ENCODE measurements at places on chromosomes 13 and 19.
A peak's percentile ranks its signal among the peaks of the same experiment; 100 is the strongest.

DNA sequence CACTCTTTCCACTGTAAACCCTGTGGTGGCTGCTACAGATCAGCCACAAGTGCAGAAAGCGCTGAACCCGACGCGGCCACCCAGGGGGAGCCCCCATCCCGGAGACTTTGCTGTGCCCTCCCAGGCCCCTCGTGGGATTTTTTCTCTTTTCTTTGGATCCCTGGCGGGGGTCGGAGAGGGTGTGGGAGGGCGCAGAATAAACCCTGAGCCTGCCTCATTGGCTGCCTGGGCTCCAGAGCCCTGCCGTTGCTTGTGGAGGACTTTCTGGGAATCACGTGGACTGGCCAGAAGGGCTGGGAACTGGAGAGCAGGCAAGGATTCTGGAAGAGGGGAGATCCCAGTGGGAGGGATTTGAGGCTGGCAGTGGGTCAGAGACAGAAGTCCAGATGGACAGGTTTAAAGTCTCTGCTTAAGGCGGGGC lies 24.9 kb downstream of the GADD45B start:
- DNase-seq, result no peak

- DNase-seq, result no peak
Observed at GRCh38 chr19:8500158-8500557, 2.3 kb downstream of the PRAM1 start.

DNA sequence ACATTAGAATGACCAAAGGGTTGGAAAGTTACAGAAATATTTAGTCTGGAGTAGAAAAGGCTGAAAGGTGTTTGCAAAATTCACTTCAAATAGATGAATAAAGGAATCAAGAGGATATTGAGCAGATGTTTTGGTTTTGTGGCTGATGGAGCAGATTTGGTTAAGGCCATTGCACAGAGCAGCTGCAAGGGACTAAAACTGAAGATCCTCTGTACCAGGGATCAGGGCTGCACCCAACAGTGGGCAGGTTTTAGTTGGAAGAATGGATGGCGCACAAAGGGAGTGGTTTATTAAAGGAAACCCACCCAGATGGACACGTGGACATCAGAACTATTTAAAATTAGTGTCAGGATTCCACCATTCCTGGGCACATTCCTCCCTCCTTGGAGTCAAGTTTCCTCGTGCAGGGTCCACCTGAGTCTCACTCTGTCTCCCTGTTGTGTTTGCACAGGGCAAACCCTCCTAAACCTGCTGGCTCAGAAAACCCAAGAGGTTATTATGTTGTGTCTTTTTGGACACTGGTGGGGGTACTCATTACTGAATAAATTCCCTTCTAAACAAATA lies 9.2 kb upstream of the UBAC2 start:
- DNase-seq, result no peak

DNA sequence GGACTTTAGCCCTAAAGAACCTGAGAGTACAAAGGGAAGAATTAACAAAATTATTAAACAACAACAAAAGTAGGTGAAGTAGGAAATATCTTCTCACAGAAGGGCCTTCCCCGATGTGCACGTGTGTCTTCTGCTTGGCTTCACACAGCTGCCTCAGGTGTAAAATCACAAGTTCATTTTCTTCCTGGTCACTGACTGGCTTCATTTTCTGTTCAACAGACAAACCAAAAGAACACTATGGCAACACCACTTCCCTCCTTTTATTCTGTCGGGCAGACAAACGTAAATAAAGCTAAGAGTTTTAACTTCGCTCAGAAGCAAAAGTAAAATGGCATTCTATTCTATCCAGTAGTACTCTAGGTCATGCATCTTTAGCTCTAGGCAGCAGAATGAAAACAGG lies 140.9 kb downstream of the TBC1D4 start:
- DNase-seq, result no peak

GRCh38 chr19:40663695-40664692 lies 26.5 kb downstream of the NUMBL start:
- DNase-seq, result no peak

DNA sequence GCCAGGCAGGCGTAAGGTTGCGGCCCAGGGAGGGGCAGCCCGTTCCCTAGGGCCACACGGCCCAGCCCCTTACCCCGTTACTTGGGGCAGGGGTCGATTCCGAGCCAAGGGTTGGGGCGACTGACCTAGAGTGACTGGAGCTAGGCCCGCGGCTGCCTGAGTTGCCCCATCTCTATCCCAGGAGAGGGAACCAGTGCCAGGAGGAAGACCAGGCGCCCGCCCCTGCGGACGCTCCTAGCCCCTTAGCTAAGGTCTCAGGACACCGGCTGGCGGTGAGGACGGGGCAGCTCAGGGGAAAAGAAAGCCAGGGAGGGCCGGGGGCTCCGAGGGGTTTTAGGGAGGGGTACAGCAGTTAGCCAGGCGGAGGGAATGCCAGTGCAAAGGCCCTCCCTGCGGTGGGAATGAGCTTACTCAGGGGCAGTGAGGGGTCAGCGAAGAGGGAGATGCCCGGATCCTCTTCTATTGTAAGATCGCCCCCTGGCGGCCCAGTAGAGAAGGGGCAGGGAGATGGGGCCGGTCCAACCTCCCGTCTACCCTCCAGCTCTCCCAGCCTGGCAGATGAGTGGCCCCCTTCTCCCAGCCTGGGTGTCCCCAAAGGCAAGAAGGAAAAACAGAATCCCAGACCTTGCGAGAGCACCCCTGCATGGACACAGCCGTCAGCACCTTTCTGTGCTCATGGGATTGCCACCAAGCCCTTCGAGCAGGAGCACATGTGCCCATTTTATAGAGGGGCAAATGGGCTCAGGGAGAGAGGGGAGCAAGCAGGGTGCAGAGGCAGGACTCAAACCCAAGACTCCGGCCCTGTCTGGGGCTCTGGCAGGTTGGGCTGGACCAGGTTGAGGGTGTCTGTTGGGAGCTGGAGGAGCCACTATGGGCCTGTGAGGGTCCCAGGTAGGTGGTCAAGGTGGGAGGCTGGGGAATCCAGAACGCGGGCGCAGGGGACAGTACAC lies 16.3 kb downstream of the CILP2 start:
- peak; percentile 42 for DNase-seq

DNA sequence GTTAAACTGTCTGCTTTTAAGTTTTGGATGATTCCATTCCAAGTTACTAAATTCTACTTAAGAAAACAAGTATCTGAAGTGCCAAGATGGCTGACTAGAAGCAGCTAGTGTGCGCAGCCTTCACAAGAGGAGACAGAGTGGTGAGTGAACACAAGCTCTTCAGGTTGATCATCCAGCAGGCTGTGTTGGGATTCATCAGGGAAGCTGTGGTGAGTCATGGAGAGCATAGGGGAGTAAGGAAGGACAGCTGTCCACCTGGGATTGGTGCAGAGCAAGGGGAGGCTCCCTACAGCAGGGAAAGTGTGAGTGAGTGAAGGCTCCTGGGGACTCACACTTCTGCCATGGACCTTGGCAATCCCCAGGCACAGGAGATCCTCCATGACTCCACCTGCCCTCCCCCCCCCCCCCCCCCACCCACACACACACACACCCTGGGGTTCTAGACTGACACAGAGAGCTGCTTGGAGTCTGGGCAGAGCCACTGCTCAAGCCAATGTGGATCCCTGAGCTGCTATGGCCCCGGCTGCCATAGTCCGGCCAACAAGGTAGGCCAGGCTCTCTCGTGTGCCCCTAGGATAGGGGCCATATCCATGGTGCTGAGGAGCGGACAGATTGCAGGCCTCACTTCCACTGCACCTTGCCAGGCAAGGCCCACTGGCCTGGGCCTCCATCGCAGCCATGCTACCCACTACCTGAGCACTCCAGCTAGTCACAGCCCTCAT lies 23.5 kb downstream of the SLC25A15 start:
- peak; percentile 62 for DNase-seq

DNA sequence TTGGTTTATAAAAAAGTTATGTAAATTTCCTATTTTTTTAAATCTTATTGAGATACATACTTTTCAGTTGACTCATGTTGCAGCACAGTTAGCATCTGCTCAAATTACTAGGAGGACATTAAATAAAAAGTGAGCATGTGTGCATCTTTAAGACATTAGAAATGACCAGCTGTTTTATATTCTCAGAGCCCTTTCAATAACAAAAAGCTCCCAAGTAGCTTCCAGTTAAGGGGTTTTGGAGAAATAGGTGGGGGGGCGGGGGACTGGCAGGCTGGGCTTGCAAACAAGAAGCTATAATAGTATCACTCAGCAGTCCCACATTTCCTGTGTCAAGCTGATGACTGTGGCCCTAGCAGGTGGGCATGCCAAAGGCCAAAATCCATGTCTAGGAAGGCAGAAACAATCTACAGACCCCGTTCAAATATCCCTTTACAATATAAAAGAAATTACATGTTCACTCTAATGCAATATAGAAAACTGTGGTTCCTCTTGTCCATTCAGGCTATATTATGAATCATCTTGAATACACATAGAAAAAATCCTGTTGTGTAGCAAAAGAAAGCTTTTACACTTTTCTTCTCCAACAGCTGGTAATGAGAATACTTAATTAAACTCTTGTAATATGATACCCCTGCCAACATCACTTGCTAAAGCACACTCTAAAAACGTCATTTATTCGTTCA lies 1713.2 kb upstream of the SLC10A2 start:
- peak; percentile 30 for DNase-seq

DNA sequence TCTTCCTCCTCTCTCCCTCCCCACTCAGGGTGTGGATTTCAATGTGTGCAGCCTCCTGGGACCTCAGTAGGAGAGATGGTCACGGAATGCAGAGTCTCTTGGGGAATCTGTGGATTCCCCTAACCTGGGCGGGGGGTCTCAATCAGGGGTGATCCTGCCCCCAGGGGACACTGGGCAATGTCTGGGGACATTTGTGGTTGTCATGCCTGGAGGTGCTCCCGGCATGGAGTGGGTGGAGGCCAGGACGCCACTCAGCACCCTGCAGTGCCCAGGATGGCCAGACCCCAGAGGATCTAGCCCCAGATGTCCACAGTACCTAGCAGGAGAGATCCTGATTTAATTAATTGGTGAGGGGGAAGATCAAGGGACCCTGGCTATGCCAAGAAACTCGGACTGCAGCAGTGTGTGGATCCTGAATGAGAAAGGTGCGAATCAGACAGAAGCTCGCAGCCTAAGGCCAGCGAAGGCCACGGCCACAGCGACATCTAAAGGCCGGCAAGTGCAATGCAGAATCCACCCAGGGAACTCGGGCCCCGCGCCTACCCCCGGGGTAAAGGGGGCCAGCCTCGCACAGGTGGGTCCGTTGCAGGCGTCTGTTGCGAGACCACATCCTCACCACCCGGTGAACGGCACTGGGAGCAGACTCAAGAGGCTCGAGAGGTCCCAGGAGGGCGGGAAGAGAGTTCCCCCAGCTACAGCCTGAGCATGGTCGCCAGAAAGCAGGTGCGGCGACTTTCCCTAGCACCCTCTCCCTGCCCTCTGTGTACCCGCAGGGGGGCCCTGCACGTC lies 88.8 kb downstream of the GNG7 start:
- peak; percentile 53 for DNase-seq

- DNase-seq, result no peak
Observed at GRCh38 chr13:54394908-54395307, 1366.3 kb downstream of the OLFM4 start.

GRCh38 chr13:33111414-33112110 lies 95.3 kb downstream of the KL start:
- no peak for DNase-seq

GRCh38 chr19:42634409-42635232 lies 39.9 kb upstream of the CEACAM8 start:
- peak; percentile 51 for DNase-seq

- no peak for DNase-seq
Observed at GRCh38 chr13:60501236-60501635, 104.2 kb downstream of the TDRD3 start.

- DNase-seq, result no peak
Observed at GRCh38 chr13:31733066-31733465, 6.3 kb upstream of the RXFP2 start.

DNA sequence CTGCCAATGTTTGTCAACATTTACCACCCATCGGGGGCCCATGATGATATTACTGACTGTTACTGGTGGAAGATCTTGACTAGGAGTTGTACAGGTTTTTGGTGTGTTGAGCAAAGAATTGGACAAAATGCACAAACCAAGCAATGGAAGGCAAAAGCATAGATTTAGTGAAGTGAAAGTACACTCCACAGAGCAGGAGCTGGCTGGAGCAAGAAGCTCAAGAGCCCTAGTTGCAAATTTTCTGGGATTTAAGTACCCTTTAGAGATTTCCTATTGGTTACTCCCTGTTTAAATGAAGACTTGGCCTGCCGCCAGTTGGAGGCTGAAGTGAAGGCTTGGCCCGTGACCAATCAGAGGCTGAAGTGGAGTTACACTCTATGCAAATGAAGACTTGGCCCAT lies 128.6 kb upstream of the KL start:
- no peak for DNase-seq

DNA sequence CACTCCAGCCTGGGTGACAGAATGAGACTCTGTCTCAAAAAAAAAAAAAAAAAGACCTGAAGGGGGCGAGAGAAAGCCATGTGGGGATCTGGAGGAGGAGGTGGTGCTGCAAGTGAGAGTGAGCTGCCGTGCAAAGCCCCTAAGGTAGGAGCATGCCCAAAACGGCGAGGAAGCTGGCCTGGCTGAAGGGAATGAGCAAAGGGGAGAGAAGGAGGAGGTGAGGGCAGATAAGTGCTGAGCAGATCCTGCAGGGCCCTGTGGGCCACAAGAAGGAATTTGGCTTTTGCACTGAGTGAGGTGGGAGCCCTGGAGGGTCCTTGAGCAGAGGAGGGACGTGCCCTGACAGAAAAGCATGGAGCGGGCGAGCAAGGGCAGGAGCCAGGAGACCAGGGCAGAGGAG lies 19.4 kb upstream of the ADGRE5 start:
- no peak for DNase-seq

DNA sequence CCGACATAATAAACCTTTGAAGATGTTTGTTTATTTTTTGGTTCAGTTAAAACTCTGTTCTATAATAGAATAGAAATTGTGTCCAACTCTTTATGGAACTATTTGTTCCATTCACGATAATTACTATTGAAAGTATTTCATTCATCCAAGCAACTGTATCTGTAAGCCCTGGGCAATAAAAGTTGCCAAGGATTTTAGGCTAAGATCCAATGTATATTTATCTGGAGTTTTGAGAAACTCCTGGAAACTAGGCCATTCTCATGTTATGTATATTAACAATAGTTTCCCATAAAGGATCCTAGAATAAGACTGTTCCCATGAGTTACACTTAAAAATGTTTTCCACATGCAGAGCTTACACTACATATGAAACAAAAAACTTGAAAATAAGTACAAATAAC lies 261.6 kb downstream of the SLITRK6 start:
- no peak for DNase-seq

- DNase-seq, result peak; percentile 19
Observed at GRCh38 chr13:91647361-91647990, 249.1 kb downstream of the GPC5 start.

DNA sequence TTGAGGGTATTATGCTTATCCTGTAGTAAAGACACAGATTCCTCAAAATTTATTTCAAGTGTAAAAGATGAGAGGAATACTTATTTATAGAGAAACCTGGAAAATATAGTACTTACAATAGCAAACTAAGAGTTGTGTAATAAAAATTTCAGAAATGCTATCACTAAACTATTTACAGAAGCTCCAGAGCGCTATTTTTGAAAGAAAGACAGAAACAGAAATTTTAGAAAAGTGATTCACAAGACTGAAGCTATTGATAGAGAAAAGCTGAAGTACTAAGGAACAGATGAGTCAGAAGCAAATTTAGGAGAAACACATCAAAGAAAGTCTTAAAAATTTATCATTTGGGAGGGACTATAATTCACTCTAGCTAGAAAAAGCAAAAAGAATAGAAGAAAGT lies 1174.2 kb downstream of the DIAPH3 start:
- DNase-seq, result no peak

Measured in epithelial cell of esophagus (primary cell).